ENCODE measurements at places on chromosomes 5 and 9.

- DNase-seq = no peak
Measured at GRCh38 chr5:135759149-135759784, 75.2 kb upstream of the SLC25A48 start.

- DNase-seq = no peak
Measured at GRCh38 chr9:124066783-124067577, 55.4 kb downstream of the LHX2 start.

DNA sequence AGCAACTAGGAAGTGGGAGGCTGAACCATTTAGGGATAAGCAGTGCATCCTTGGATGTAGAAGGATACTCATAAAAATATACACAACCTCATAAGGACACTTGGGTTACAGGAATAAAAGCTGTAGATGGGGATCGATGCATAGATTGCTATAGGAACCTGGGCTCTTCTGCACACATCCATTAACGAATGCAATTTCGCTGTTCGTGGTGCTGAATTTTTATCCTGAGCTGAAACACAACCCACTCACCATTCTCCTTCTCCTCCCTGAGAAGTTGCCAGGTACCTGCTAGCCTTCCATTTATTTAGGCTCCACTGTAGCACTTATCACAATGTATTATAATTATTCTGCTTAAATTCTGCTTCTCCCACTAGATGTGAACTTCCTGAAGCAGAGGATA, 320.6 kb upstream of the BRINP1 start:
- no peak for DNase-seq

DNA sequence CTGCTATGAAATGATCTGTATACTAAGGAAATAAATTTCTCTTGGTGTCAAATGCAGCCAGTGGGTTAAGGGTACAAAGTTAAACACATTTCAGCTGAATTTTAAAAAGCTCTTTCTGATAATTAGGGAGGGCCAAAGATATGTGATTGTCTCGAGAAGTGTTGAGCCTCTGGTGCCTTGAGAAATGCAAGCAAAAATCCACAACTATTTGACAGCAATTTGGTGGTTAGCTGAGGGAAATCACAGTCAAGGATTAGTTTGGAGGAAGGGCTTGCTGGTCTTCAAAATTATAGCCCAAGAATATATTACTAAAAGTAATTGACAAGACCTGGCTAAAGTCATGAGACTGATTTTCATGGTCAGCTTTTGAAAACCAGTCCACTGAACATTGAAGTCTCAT, 255.7 kb upstream of the PPP1R2B start:
- DNase-seq = no peak

DNA sequence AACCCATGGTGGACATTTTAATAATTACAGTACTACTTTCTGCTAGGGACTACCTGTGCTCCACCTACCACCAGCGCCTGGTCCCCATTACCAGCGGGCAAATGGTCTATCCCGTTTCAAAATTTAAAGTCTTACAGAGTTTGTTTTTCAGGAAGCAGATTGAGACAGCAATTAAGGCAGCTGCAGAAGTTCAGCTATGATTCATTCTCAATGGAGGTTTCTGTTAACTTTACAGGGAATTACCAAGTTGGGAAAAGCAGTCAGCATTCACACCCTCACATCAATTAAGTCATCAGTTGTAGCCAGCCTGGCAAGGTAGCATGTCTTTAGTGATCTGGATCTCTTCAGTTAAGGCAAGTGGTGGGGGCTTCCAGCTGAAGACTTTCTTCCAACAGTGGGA, 410.6 kb upstream of the DAB2 start:
- DNase-seq = no peak

GRCh38 chr9:136437839-136438547, 1.7 kb downstream of the INPP5E start:
- no peak for DNase-seq

DNA sequence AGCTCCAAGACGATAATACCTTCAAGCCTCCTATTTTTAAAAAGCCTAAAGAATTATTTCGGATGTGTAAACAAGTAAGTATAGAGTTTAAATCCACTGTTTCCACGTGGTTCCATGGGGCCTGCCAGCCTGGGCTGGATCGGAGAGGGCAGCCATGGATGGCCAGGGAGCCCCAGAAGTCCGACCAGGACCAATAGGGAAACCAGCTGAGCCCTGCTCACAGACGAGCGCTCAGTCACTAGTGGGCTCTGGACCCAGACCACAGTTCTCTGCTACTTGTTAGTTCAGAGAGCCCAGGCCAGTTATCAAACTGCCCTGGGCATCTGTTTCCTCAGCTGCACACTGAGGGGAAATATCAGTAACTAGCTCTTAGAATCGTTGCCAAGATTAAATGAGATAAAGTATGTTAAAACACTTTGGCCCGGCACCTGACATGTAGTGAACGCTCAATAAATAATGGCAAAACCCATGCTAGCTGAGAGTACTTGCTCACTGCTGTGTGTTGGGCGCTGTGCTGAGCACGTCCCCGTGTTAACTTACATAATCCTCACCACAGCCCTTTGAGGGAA, 124.8 kb downstream of the RGS3 start:
- no peak for DNase-seq

DNA sequence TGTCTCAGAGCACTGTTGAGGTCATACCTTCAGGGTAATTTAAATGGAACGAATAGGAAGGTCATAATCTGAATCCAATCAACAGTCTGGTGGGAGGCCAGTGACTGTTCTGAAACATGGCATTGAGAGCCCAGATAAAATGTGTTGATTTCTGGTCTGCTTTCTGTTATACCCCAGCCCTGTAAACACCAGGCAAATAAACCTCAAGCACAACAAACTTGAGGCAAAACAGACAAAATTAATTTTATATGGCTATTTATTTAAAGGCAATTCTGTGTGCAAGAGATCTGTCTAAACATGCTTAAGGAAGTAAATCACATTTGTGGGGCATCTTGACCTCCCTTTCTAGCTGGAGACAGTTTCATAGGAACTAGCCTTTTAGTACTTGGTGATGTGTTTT, 140.9 kb upstream of the SPEF2 start:
- no peak for DNase-seq

DNA sequence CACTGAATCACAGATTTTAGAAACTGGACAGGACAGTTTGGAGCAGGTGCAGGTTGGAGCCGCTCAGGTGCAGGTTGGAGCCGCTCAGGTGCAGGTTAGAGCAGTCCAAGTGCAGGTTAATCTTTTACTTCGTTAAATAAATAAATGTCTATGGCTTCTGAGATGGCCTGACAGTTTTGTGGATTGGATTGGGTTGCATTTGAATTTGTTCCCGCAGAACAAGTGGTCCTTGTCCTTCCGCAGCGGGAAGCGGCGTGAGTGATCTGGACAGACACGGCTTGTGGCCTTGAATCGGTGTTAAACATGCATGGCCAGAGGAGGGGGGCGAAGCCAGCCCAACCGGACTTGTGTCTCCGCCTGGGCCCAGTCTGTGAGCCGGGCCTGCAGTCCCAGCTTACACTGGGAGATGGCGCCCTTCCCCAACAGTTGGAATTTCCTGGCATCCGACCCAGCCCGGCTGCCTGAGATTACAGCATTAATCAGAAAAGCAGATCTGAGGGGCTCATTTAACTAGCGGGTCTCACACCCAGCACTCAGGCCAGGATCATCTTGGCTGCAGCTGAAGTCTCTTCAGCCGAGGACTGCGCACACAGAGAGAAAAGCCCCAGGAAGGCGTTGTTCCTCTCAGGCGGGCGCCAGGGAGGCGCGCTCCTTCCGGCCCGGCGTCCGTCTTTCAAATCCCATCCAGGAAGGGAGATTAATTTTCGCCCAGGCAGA, 1.5 kb upstream of the OLFM1 start:
- no peak for DNase-seq

- no peak for DNase-seq
Measured at GRCh38 chr9:121699571-121700164, 48.2 kb downstream of the DAB2IP start.

DNA sequence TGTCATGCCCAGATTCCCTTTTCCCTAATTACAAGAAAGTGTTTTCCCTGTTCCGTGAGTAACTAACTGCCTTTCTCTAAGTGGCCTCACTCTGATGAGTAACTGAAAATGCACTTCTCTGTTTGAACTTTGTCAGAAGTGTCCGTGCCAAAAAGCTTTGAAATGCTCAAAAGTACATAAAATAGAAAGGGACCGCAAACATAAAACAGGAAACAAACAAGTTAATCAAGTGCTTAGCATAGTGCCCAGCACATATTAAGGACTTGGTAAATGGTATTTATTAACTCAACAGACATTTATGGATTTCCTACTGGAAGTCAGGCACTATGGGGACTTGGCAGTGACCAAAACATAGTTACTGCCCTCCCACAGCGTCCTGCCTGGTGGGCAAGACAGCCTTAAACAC, 22.3 kb downstream of the AQP3 start:
- no peak for DNase-seq

- DNase-seq = no peak
Measured at GRCh38 chr5:53010814-53011213, 21.7 kb downstream of the ITGA2 start.

DNA sequence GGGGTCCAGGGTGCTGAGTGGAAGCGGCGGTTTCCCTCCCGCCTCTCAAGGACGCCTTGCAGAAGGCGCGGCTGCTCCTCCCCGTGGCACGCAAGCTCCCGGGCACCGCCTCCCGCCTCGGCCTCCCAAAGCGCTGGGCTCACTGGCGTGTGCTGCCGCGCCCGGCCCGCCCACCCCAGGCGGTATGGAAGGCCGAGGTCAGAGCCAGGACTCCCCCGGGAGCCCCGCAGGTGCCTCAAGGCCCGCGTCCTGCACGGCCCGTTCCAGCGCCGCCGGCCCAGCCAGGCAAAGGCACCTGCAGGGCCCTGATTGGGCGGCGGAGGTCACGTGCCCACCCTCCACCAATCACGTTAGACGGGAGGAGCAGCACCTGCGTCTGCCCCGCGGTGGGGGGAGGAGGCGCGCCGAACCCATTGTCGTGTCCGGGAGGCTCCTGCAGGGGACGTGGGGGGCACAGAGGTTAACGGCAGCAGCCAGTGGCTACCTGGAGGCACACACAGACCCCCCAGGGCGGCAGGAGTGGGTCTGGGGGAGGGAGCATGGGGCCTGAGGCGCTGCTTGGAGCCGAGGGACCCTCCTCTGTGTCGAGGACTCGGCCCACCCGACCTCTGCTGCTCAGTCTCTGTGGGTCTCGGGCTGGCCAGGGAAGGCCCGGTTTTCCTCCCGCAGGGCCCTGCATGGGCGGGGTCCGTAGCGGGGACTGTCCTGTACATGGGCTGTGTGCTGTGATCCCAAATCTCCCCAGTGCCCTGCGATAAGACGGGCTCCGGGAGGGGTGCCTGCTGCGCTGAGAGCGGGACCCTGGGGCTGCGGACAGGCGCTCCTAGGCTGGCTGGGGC, 2.0 kb upstream of the LCN12 start:
- DNase-seq = peak; percentile 96

DNA sequence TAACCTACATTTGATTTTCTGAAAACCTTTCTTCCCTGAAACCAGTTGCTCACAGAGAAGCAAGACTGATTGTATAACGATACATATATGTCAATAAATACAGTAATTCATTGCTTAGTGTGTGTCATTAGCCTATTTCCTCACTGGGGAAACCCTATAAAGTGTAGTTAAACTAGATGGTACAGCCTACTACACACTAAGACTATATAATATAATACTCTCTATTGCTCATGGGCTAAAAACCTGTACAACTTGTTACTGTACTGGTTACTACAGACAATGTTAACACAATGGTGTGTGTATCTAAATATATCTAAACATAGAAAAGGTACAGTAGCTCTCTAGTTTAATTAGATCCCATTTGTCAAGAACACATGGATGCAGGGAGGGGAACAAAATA, 181.2 kb downstream of the CDH18 start:
- DNase-seq = no peak
